ENCODE measurements at places on chromosomes 11 and 22.
A peak's percentile ranks its signal among the peaks of the same experiment; 100 is the strongest.

GRCh38 chr11:9302448-9302847 lies 11.9 kb downstream of the TMEM41B start:
- DNase-seq, result no peak

DNA sequence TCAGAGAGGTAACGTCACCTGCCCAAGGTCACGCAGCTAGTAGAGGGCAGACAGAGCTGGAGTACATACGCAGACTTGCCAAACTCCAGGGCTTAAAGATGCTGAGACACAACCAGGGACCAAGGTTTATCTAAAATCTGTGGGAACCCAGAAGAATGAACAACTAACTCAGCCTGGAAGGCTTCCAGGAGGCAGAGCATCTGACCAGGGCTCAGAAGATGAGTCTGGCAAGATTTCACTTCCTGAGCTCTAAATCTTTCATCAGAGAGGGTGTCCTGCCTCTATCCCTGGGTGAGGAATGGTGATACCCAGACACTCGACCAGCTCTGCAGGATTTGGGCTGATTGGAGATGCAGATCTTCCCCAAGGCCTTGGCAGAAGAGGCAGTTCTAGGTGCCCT lies 9.1 kb downstream of the GAL3ST1 start:
- DNase-seq, result no peak

DNA sequence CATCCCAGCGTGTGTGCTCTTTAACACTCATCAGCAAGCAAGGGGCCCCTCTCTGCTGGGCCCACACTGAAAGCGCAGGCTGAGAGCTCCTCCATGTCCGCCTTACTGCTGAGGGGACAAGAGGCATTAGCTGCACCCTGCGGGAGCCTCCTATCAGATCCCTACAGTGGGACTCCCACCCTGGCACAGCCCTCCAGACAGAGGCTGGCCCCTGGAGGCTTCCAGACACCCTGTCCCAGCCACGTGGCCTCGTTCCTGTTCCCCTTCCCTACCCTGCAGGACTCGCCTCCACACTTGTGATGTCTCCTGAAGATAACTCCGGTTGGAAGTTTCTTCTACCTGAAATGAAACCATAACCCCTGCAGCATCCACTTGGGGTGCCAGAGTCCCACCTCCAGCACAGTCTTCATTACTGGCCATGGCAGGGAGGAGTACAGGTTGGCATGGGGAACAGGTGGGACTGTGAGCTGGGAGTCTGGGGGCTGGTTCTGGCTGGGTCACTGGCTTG lies 5.0 kb upstream of the SH3BP1 start:
- DNase-seq, result no peak

GRCh38 chr11:73171436-73172161 lies 29.5 kb upstream of the FCHSD2 start:
- DNase-seq, result no peak

DNA sequence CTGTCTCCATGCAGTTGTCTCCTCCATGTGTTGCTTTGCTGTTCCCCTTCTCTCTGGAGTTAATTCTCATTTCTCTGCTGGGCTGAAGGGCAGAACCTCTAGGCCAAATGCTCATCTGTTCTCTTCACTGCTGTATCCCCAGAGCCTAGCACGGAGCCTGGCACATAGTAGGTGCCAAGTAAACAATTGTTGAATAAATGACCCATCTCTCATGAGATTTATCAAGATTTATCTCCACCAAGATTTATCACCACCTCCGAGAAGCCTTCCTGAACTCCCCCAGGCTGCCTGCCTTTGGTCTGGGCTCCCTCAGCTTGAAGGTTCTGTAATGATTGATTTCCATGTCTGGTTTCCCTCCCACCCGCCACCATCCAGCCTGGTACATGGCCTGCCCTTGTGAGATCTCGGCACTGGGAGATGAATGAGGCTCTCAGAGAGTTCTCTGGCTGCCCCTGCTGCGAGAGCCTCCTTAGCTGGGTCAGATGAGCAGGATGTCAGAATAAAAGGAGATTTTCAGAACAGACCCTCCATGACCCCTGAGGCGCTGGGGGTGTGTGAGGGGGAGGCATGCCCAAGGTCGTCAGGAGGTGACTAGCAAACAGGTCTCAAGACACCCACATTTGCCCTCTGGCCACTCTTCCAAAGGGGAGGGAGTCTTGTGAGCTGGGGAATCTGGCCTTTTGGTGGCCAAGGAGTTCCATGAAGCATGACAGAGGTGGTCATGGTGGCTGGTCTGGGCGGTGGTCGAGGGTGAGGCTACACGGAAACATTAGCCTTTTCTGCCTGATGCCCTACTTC lies 2.4 kb upstream of the GDPD5 start:
- DNase-seq, result no peak

- DNase-seq, result no peak
Measured at GRCh38 chr11:82932564-82932963, 31.0 kb downstream of the DDIAS start.

DNA sequence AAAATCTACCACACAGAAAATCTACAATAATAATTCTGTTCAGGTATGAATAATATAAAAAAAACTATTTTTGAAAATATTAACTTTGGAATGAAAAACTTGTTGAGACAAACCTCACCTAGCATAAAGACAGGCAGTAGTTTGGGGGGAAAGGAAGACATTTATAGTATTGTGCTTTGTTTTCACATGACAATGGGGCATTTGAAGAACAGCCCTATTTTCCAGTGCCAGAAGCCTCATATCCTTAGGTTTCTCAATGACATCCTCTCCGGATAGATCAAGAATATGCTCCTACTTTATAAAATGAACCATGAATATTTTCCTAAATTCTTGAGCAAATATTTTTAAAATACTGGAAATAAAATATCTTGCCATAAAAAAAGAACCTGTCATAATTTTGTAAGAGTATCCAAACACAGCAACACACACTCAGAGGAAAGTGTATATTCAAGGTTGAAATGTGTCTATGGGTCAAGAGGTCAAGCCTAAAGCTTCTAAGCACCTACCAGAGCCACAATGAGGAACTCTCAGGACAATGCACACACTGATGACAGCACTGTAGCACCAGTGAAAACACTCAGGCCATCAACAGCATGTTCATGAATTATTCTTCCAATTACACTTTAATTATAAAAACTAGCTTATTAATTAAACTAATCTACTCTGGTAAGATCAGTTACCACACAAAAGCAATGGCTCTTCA lies 68.7 kb downstream of the MRTFA start:
- no peak for DNase-seq

DNA sequence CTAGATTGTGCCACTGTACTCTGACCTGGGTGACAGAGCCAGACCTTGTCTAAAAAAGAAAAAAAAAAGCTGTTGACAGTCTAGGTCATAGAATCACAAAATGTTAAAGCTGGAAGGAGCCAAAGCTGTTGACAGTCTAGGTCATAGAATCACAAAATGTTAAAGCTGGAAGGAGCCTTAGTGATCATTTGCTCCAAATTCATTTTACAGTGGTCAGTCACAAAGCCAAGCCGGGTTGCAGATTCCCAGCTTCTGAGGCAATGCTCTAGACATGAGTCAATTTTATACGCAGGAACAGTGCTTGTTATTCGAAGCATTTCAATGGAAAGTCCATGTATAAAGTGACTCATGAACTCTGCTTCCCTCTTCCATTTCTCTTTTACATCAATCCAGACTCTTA lies 47.4 kb downstream of the SYT13 start:
- DNase-seq, result peak; percentile 52

GRCh38 chr11:3834664-3835461 lies 5.9 kb downstream of the RHOG start:
- peak; percentile 31 for DNase-seq
